Activated CD4-positive, CD25-positive, alpha-beta regulatory T cell treated with anti-CD3 and anti-CD28 coated beads, Interleukin-2, amount 50 U/mL, for 72 hours (primary cell): ENCODE measurements at places on chromosomes 1 and 21.

- no peak for DNase-seq
These were observed 543.0 kb upstream of the DAB1 start for GRCh38 chr1:57966751-57967406.

GRCh38 chr1:14745789-14746188 lies 147.3 kb downstream of the KAZN start:
- DNase-seq, result no peak

GRCh38 chr1:42175314-42176054 lies 10.9 kb upstream of the GUCA2A start:
- DNase-seq, result no peak

DNA sequence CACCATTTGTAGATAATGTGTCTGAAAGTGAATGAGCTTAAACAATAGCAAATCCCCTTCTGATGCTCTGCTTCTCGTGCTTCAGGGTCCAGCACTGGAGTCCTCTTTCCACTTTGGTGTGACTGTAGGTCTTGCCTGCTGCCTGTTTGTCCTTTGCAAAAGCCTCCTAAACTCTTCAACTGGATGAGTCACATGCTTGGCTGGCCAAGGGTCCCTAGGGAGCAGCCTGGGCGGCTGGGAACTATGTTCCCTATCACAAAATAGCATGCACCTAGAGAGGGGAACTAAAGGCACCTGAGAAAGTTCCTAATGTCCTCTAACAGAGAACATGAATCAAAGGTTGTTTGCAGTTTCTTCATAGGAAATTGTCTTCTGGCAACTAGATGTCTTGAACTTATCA lies 607.2 kb upstream of the PLXNA2 start:
- DNase-seq, result no peak

GRCh38 chr1:55988963-55989452 lies 590.4 kb downstream of the PLPP3 start:
- DNase-seq, result no peak

DNA sequence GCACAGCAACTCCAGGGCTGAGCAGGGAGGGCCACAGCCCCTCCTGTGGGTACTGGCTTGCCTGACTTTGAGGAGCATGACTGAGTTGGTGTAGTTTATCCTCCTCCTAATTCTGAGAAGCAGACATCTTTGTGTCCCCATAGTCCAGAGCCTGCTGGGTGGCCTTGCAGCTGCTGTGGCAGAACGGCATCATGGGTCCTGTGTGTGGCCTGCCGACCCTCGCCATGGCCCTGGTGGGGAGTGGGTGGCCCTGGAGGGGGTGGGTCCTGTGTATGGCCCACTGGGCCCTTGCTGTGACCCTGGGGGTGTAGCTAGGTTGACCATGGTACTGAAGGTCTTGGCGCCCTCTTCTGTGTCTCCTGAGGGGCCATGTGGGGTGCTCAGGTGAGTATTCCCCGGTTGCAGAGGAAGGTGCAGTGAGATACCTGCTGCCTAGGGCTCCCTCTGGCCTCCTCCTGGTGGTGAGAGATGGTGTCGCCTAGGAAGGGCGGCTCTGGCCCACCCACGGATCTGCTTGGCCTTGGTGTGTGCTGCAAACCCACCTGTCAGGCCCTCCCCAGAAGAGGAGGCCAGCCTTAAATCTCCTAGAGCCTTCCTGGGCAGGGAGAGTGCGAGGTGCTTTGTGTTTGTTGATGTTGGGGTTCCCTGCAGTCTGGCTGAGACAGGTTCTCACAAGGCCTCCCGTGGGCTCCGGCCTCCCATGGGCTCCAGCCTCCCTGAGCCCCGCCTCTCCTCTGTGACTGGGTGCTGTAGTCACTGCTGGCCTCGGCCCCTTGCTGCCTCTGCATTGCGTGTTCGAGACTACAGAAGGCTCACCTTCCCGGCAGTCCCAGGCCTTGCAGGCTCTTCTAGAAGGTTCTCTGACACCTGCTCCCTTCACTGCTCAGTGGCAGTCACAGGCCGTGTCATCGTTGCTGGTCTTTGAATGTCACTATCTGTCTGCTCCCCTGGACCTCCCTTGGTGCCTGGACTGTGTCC lies 7.8 kb downstream of the SNAP47 start:
- DNase-seq, result no peak

DNA sequence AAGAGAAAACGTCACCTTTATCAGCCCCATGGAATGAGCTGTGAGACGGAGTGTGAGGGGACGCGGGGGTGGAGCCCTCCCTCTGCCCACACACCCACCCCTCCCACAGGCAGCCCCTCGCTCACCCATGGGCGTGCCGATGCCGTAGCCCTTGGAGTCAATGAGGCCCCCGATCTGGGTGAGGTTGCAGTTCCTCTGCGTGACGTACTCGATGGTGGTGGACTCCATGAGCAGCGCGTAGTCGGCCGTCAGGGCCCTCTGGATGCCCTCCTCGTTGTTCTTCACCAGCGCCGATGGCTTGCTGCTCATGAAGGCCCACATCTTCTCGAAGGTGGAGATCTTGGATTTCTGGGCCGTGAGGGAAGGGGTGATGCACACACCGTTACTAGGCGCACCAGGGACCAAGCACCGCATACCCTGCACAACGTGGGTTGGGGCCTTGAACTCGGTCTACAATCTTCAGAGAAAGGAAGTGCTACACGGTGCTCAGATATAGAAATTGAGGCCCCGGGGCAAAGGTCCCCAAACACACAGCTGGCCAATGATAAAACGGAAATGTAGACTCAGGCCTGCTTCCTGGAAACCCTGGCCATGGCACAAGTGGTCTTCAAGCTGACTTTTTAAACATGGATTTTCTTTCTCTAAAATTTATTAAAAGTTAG lies 228.2 kb downstream of the GRIK3 start:
- DNase-seq, result no peak

DNA sequence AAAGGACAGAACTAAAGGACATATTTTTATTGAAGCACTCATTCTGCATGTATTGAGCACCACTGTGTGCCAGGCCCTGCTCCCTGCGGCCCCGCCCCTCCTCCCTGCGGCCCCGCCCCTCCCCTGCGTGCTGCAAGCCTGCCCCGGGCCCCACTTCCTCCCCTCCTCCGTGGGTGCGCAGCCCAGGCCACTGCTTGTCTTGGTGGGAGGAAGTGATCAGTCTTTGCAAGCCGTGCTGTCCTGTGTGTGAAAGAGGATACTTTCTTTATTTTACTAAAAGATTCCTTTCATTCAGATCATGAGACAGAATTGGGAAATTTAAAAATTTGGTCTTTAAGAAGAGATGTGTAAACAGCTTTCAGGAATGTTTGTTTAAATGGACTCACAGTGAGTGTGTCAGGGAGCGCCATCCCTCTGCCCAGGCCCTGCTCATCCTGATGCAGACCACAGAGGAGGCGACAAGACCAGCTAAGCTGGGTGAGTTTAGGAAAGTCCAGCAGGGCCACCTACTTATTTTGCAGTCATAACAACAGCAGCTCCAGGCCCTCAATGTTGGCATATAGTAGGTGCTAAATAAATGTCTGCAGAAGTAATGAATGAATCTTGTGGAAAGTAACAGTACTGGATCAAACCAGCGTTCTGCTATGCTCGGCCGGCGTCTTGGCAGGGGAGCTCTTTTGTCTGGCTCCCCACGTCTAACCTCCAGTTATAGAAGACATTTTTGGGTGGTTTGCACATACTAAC lies 88.3 kb upstream of the SELENON start:
- peak; percentile 57 for DNase-seq

DNA sequence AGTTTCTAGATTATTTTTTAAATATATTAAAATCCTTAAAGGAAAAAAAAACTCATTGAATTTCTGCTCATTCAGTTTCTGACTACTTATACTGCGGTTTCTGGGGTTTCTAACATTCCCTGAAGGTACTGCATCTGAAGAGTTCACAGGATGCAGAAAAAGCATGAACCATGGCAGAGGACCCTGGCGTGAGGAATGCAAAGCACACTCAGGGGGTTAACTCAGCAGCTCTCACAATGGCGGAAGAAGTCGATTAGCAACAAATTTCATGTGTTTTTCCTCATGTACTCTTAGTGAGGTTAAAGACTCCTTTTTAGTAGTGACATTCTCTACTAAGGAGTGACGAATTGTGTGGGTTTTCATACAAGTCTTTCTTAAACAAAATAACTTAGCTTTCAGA lies 975.6 kb downstream of the NCAM2 start:
- DNase-seq, result no peak
